Stimulated activated CD8-positive, alpha-beta memory T cell treated with anti-CD3 and anti-CD28 coated beads, Interleukin-2, amount 100 ng/mL, for 1 hour (primary cell): ENCODE measurements at places on chromosomes 2 and 18.

- no peak for DNase-seq
Observed at GRCh38 chr2:143429932-143430679, 300.9 kb downstream of the ARHGAP15 start.

- no peak for DNase-seq
Observed at GRCh38 chr2:42486145-42486906, 7.5 kb downstream of the KCNG3 start.

DNA sequence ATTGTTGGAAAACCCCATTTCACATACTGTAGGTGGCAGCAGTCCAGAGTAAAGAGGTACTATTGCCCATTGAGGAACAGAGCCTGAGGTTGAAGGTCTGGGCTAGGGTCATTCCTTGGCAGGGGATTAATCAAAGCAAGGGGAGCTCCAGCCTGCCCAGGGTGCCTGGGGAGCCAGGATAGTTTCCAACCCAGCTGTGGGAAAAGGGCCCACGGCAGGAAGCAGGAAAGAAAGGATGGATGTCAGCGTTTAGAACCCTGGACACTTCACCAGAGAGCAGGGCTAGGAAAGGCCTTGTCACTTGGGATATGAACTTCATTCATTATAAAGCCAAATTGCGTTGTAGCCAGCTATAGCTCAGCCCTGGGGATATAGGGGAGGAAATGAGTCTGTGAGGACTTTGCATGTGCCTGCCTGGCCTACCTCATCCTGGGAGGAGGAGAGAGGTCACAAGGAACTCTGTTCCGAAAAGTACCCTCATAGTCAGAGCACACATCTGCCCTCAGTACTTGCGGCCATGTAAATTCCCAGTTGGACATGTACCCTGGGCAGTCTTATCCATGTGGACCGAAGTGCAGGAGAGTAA is 140.2 kb upstream of the COPS8 start:
- no peak for DNase-seq

- DNase-seq: no peak
Observed at GRCh38 chr2:226694586-226695284, 104.9 kb downstream of the IRS1 start.

GRCh38 chr2:177556153-177556552 is 163.6 kb downstream of the AGPS start:
- DNase-seq: no peak

DNA sequence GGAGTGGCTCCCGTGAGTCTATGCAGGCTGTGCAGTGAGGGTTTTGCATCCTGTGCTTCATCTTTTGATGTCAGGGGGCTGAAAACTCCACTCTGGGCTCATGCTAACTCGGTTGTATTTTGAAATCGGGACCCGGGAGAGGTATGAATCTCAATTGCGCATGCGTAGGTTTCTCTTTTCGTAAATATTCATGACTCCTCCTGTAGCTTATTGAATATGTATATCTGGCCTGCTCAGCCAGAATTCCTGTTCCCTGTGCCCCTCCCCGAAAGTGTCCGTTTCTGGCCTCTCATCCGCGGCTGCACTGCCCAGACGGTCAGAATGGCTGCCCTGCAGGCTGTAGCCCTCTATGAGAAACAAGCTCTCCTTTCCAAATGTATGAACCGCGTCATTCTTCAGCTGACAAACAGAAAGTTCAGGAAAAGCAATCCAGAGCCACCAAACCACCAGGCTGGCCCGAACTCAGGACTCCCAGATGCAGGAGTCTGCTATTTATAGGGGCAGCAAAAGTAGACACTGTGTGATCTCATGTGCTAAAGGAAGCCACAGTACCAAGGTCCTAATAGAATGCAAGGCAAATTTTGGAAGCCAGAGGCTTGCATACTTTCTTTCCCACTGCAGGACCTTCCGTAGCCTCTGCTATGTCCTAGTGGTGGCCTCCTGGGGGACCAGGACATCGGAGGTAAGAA is 41.7 kb downstream of the AKAIN1 start:
- DNase-seq: no peak
